ENCODE measurements at places on chromosomes 1 and 21.

DNA sequence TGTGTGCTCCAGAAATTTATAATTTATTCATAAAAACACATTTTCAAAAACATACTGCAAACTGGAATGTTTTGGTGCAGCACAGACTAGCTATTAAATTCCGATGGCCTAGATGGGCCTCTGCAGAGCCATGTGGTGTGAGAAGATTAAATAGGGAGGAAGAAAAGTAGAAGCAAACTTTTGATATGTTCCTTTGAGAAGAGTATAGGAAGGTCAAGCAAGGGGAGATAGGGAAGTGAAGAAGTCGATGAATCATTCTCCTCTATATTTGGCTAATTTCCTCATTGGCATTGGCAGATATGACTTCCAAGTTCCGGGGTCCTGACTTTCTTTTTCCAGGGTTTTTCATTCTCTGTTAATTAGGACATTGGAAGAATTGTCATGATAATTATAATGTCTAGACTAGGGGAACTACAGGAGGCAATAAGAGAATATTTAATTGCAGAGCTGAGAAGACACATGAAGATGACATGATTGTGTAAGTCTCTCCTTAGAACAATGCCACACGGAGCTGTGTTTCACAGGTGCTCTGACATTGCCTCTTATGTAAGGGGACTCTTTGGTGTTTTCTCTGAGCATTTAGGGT lies 19.3 kb upstream of the ZNF326 start:
- DNase-seq: no peak

GRCh38 chr21:43626390-43626789 lies 32.9 kb downstream of the HSF2BP start:
- no peak for DNase-seq

DNA sequence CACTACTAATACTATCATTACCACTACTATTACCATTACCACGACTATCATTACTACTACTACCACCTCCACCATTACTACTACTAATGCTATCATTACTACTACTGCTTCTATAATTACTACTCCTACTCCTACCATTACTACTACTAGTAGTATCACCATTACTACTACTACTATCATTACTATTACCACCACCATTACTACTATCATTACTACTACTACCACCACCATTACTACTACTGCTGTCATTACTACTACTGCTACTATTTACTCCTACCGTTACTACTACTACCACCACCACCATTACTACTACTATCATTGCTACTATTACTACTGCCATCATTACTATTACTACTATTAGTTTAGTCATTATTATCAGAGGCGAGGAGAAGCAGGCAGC lies 140.9 kb upstream of the KCNJ15 start:
- no peak for DNase-seq

DNA sequence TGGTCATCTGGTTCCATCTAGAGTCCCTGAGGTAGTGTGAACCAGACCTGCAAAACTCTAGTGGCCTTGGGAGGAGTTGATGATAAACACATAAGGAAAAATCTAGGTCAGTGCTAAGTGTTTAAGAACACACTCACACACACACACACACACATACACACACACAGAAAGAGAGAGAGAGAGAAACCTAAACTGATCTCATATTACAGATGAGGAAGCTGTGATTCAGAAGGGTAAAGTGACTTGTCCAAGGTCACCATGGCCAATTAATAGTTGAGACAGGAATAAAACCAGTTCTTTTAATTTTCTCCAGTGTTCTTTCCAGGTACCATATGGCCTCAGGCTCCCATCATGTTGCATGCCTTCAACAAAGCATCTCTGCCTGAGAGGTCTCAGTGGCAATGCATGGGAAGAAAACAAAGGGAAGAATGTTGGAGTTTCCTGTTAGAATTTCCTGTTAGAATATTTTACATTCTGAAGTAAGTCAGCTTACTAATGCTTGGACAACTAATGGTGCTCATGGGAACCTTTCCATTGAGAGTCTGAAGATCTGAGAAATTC lies 77.3 kb upstream of the TSPAN2 start:
- no peak for DNase-seq

DNA sequence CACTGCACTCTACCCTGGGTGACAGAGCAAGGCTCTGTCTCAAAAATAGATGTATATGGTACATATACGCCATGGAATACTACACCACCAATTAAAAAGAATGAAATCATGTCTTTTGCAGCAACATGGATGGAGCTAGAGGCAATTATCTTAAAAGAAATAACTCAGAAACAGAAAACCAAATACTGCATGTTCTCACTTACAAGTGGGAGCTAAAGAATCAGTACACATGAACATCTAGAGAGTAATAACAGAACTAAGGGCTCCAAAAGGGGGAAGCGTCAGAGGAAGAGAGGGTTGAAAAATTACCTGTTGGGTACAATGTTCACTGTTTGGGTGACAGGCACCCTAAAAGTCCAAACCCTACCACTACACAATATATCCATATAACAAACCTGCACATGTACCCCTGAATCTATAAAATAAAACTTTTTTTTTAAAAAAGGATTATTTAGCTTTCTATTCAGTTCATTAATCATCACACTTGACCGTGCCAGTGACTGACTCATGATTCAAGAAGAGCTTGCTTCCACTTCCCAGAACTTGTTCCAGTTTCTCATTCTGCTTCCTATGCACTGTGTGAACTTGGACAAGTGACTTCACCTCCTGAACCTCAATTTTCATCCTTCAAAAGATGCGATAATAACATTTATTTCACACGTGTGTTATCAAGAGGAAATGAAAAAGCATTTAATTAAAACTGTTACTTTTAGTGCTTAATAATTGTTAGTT lies 109.6 kb downstream of the PLPP3 start:
- DNase-seq: no peak

Measured in esophagus squamous epithelium (tissue), 5 donors.